IPS-NIHi11 (cell line): ENCODE measurements at places on chromosomes 6 and 20.

DNA sequence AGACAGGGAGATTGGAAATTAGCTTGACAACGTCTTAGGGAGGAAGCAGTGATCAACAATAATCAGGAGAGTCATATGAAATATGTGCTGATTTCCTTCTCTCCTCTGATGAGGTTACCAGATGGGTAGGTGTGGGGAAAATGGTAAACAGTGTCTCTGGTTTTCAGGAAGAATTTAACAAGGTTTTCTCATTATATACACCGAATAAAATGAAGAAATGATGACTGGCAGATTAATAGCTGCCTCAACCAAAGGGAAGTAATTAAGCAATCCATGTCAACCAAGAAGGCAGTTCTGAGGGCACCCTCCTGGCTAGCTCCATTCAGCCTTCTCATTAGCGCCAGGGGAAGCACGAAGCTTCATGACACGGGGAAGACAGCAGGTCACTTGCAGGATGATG, 12.7 kb upstream of the RAMACL start:
- no peak for DNase-seq

- no peak for DNase-seq
These were observed 24.6 kb upstream of the PPP1R14C start for GRCh38 chr6:150118203-150118602.

DNA sequence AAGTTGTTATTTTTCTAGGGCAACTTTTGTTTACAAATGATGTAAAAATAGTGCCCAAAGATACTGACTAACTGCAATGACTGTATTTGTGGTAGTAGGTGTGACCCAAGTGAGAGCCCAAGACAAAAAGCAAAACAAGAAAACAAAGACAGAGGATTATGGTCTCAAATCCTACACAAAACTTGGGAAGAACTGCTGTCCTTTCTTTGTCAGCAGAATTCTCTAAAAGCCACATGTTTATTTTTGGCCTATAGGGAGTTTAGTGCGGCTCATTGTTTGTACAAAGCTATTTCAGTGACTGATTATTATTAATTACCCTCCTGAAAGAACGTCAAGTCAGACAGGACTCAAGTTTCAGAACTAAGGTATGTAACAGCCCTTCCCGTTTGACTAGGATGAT, 509.2 kb upstream of the SLC35B3 start:
- DNase-seq, result no peak

DNA sequence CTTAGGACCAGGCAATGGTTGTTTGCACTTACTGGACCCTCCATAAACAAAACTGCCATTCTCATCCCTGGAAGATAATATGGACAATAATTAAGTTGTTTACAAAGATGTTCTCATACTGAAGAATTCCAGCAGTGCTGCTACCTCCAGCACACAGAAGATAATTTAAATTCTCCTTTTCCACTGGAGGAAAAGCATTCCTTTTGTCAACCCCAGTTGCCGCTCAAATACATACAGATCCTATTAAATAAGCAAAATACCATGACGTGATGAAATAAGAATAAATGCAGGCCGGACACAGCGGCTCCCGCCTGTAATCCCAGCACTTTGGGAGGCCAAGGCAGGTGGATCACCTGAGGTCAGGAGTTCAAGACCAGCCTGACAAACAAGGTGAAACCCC, 54.5 kb upstream of the IPCEF1 start:
- no peak for DNase-seq

- DNase-seq, result no peak
These were observed 37.3 kb upstream of the APCDD1L start for GRCh38 chr20:58552366-58552934.

- no peak for DNase-seq
These were observed 207.5 kb downstream of the MANEA start for GRCh38 chr6:95784869-95785268.

- DNase-seq, result no peak
These were observed 609.5 kb upstream of the ARID1B start for GRCh38 chr6:156167625-156168071.

GRCh38 chr6:89045011-89045387, 35.6 kb upstream of the PNRC1 start:
- no peak for DNase-seq

DNA sequence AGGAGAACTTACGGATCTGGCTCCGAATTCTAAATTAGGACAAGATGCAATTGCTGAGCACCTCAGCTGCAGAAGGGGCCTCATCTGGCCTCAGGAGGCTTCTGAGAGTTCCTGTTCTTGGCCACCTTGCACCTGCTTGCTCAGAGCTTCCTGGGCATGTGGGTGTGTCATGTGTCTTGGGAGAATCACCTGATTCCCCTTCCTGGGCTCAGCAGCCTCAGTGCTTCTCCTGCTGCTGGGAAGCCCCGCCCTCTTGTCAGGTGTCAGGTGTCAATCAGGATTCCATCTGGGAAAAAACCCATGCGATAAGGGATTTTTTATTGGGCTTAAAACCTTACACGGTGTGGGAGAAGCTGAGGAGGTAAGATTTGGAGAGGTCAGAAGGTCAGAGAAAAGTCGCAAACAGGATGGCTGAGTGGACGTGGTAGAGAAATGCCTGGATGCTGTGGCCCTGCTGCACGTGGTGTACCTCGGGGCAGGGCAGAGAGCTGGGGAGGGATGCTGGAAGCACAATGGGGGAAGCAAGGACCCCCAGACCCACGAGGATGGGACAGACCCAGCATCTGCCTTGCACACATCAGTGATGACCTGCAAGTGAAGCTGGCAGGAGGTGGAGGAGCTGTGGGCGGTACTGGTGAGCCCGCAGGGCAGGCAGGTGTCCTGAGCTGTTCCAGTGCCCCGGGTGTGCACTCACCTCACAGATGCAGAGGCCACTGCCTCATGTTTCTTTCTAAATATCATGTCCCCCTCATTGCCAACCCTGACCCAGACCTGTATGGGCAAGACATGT, 170.8 kb downstream of the CDH4 start:
- DNase-seq, result peak; percentile 53

DNA sequence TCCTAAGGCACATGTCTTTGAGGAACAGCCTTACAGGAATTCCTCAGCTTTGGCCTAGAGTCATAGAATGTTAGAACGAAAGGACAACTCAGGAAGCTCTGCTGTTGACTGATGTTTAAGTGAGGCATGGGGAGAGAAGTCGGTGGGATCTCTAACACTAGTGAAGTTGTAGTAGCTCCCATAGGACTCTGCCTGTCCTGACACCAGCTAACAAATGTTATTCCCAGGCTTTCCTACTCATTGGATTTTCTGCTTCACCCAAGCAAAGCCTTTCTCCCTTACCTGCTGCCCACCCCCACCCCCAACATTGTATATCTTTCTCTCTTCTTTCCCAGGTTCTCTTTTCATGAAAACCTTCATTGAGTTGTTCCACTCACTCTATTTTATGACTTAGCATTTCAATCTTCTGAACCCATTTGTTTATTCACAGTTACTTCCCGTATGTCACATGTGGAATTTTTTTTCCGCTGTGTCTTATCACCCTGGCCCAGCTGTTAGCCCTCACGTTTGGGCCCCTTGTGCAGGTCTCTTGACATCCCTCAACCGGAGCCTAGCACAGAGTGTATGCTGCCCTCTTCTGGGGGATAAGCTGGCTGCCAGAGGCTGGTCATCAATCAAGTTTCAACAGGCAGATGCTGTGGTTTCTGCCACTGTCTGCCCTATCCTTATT, 39.2 kb upstream of the RNF8 start:
- peak; percentile 62 for DNase-seq

DNA sequence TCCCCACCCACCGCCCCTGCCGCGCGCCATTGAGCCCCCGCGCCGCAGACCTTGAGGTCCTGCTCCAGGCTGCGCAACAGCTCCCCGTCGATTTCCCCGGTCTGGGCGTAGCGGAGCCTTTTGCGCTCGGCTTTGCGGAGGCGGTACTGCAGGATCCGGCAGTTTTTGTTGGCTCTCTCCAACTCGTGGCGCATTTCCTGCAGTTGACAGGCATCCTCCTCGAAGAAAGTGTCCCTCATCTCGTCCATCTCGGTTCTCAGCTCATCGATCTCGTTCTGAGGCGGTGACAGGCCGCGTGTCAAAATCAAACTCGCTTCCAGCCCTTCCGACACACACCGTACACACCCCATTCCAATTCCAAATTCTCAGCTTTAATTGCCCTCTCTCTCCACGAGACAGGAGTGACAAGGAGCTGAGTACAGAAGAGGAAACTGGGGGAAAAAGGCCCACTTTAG, 4.3 kb downstream of the MTCL3 start:
- peak; percentile 48 for DNase-seq

- DNase-seq, result no peak
These were observed 21.9 kb downstream of the SPATA2 start for GRCh38 chr20:49893242-49894072.
